NAMALWA (cell line): ENCODE measurements at places on chromosomes 11 and 22.

DNA sequence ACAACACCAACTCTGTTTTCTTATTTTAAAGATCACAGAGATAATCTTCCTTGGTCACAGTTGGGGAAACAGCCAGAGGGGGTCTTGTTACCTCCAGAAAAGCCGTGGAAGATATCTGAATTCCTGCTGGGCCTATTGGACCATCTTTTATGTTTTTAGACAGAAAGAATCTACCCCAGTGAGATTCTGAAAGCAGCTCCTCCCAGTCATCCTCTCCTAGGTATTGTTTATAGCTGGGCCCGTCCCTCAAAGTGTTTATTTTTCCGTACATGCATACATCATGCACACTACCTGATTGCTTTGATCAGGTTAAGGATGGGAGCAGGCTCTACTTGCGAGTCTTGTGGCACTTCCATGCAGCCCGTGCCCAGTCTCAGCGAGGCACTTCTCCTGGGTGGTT is 742.4 kb downstream of the NTM start:
- DNase-seq: no peak

GRCh38 chr11:57237204-57237681 is at the start of gene APLNR:
Gene APLNR (minus strand): TSS chr11:57237250. CDS start chr11:57237004, 246 bp downstream.
- DNase-seq: no peak

DNA sequence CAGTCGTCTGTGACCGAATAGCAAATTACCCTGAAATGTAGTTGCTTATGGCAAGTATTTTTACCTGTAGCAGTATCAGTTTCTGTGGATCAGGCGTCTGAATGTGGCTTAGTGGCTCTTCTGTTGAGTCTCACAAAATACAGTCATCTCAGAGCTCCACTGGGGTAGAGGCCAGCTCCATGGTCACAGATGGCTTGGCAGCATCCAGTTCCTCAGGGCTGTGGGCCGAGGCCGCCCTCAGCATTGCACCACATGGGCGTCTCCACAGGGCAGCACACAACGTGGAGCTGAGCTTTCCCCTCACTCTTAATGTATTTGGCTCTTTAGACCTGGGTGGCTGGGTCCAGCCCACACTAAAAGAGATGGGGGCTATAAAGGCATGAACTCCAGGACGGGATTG is 57.8 kb downstream of the SBF1 start:
- DNase-seq: no peak

- DNase-seq: no peak
These were observed 49.9 kb downstream of the STIM1 start for GRCh38 chr11:3905080-3905953.

DNA sequence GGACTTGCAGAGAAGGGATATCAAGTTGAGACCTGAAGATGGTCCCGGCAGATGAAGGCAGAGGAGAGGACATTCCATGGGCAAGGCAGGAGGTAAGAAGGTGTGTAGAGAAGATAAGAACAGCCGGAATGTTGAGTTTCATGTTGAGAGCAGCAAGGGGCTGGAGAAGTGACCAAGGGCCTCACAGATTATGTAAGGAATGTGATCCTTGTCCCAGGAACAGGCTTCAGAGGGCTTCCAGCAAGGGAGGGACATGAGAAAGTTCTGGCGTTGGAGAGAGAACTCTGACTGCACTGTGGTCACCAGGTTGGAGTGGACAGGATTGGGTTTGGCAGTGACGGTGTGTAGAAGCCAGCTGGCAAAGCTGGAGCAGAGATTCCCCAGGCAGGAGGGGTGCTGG is 27.6 kb upstream of the PPFIA1 start:
- no peak for DNase-seq

GRCh38 chr11:71449596-71449995 is 1.4 kb upstream of the DHCR7 start:
- DNase-seq: peak; percentile 19

- no peak for DNase-seq
These were observed 1.6 kb downstream of the CAPN1 start for GRCh38 chr11:65183201-65183891.

DNA sequence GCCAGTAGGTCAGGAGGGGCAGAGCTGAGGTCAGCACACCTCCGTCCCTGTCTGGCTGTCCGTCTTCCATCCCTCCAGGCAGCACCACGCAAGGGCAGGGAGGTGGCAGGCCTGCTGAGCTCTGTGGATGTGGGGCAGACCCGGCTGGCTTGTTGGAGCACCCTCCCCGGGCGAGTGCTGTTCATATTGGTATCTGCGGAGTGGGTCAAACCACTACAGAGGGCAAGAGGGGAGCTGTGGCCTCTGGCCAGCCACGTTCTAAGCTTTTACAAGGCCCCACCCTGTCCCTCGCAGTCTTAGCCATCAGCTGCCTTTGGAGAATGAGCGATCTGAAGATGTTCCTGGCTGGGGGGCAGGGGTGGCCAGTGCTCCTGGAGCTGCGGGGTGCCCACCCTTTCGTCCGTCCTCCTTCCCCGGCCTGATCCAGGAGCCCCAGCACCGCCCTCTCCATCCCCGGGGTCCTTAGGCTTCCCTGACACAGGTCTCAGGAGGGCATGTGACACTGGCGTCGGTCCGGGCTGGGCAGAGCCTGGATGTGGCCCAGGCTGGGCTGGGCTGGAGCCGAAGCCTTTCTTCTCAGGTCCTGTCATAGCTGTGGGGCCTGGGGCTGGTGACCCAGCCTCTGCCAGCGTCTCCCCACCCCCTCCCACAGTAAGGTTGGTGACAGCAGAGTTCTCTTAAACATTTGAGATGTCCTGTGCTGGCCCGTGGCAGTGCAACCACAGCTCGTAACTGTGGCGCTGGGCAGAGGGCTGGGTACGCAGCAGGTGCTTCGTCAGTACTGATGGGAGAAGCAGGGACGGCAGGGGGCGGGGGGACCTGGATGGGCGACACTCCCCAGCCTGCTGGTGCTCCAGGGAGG is 31.7 kb upstream of the GRAMD4 start:
- peak; percentile 64 for DNase-seq

- DNase-seq: no peak
These were observed 53.7 kb downstream of the DSCAML1 start for GRCh38 chr11:117743121-117743815.

DNA sequence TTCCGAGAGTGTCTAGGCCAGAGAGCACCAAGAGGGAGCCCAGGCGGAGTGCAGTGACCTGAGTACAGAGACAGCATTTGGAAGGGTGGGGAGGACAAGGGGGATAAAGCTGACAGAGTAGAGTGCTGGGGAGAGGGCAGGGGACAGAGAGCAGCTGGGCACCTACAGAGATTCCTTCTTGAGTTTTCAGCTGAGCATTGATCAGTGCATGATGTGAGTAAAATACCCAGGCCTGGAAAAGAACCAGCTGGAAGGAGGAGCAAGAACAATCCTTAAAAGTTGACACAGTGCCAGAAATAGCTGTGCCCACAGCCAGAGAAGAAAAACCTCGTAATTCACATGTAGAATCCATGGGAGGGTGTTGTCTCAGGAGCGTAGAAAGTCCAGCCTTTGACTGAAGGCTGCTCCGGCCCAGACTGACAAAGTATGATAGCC is 33.9 kb upstream of the PANX2 start:
- no peak for DNase-seq

- DNase-seq: no peak
These were observed 12.8 kb upstream of the PTPN5 start for GRCh38 chr11:18804199-18804999.

DNA sequence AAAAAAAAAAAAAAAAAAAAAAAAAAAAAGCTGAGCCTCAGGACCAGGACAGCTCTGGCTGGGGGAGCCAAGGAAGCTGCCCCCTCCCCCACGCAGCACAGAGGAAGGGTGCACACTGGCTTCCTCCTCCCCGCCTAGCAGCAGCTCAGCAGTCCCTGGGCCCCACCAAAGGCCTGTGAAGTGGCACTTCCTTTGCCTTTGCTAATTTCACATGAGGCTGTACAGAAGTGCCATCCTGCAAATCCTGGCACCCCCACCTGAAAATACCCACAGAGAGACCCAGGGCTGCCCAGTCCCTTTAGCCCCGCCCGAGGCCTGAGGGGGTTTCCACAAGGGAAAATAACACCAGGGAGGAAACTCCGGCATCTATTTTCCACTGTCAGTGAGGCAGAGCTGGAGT is 3.9 kb downstream of the RHOG start:
- no peak for DNase-seq

- no peak for DNase-seq
These were observed 70.2 kb downstream of the CTTN start for GRCh38 chr11:70468256-70469195.

DNA sequence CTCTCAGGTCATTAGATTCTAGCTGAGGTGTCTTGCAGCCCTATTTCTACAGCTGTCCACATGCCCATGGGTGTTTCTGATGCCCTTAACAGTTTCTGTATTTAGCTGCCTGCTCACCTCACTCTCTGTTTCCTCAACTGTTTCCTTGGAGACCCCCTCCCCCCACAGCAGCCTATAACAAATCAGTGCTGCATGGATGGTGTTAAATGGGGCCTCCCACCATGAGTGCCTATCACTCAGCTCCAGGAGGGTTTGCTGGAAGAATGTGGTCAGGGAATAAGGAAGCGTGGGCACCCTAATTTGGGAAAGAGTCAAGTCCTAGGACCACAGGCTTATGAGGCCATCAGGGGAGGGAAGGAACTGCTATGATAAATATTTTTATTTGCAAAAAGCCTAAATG is 8.6 kb downstream of the KLHL35 start:
- DNase-seq: no peak

- peak; percentile 13 for DNase-seq
These were observed 565.0 kb upstream of the CNTN5 start for GRCh38 chr11:98455500-98456307.

DNA sequence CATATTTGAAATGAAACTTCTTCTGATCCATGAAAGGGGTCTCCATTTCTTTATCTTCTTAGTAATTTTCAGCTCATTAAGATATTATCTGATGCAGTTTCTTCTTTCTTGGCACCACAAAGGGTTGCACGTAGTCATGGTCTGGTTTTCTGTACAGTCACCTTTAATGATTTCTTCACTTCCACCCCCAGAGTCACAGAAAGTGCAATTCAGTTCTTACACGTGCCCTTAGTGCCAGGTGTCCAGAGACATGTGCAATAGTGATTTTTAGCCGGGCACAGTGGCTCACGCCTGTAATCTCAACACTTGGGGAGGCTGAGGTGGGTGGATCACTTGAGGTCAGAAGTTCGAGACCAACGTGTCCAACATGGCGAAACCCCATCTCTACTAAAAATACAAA is 202.8 kb upstream of the MTNR1B start:
- DNase-seq: no peak

DNA sequence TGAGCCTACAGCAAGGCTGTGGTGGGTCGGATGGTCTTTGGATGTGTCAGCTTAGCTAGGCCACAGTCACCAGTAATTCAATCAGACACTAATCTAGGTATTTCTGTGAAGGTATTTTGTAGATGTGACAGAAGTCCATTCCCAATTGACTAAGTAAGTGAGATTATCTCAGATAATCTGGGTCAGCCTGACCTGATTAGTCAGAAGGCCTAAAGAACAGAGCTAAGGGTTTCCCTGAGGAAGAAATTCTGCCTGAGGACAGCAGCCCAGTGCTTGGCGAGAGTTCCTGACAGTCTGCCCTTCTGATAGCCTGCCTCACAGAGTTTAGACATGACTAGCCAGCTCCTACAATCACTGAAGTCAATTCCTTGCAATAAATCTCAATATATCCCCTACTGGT is 28.7 kb downstream of the GUCD1 start:
- no peak for DNase-seq

GRCh38 chr11:79481795-79482194 is 41.0 kb upstream of the TENM4 start:
- no peak for DNase-seq

DNA sequence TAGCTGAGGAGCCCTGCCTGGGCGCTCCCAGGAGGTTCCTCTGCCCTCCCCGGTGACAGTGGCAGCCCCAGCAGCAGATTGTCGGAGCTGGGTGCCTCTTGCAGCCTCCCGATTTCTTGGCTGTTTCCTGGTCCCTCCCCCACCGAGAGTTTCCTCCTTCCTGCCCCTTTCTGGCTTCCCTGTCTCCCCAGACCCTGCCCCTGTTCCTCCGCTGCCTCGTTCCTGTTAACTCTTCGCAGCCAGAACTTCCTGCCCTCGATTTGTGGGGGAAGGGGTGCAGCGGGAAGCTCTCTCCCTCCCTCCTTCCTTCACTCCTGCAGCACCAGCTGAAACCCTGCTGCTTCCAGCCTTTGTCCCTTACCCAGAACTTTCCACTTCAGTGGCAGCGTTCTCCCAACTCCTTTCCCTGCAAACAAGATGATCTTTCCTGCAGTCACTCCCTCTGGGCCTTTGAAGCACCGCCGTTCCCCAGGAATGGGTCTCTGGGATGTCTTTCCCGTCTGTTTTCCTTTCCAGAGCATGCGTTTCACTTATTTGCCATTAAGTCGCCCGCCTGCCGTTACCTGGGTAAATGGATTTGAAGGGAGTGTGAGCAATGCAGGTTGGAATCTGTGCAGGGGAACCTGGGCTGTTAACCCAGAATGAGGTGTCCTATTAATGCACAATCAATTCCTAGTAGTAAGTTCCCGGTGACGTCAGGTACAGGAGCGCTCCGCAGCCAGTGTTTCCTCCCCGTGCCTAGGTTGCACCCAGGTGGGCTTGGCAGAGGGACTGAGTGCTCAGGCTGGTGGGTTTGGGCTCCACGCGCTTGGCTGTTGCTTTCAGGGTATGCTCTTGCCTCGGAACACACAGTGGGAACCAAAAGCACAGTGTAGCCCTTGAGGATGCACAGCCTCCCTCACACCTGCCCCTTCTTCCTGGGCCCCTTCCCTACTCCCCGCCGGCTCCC is 4.3 kb downstream of the GRK2 start:
- DNase-seq: peak; percentile 50

DNA sequence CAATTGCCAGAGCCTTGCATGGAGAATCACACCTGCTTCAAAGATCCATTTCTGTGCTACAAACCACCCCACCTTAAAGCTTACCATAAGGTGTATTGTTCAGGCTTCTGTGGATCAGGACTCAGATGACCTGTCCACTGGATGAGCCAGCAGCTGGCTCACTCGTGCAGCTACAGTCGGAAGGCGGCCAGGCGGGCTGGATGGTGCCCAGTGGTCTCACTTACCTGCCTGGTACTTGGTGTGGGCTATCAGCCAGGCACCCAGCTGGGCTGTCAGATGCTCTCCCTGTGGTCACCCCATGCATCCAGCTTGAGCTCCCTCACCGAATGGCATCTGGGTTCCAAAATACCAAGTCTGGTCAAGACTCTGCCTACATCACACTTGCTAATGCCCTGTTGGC is 10.9 kb upstream of the APOBEC3B start:
- DNase-seq: no peak

DNA sequence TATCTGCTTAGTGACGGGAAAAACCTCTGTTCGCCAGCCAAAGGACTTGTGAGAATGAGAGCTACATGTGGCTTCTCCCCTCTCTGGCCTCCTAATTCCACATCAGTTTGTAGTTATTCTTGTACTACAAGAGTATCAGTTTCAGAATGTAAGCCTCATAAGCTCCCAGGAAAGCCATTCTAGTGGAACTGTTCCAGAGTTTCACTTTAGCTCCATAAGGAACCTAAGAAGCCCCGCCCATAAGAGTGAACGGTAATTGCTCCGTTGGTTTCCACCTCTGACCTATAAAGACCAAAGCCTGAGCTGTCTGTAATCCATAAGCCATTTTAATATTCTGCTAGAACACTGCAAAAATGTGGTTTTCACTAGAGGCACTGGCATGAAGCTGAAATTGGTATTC is 53.0 kb downstream of the SIK3 start:
- no peak for DNase-seq

- DNase-seq: no peak
These were observed 27.7 kb upstream of the PARVB start for GRCh38 chr22:43996170-43996980.
